ENCODE measurements at places on chromosomes 2 and 18.

GRCh38 chr18:47996091-47996541 lies 65.7 kb upstream of the SMAD2 start:
- ATAC-seq = no peak

GRCh38 chr2:12807907-12808810 lies 91.4 kb downstream of the TRIB2 start:
- ATAC-seq = no peak

DNA sequence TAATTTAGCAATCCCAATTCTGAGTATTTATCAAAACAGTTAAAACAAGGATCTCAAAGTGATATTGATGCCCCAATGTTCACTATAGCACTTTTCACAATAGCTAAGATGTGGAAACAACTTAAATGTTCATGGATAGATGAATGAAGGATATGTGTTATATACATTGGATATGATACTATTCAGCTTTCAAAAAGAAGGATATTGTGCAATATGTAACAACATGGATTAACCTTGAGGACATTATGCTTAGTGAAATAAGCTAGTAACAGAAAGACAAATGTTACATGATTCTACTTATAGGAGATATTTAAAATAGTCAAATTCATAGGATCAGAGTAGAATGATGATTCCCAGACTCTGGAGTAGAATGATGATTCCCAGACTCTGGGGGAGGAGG lies 78.0 kb downstream of the INSIG2 start:
- no peak for ATAC-seq

- no peak for ATAC-seq
Observed at GRCh38 chr2:196247114-196247975, 76.0 kb upstream of the STK17B start.

DNA sequence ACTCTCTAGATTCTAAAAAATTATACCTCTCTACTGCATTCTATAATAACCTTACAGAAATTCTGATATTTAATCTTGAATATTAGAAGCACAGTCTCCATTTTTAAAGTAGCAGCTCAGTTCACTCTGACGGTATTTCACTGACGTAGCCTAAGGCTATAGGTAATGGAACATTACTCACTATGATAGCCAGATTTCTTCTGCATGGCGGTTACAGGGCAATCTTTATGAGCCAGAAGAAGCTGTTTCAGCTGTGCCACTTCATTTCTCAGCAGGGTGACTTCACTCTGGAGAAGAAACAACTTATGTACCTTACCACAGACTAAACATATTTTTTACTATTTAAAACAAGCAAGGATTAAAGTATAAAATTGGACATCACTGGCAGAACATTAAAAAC lies 75.3 kb upstream of the CHN1 start:
- no peak for ATAC-seq

- ATAC-seq = no peak
Observed at GRCh38 chr18:77528872-77529271, 279.2 kb downstream of the GALR1 start.

GRCh38 chr2:60867007-60867406 lies 14.4 kb upstream of the REL start:
- no peak for ATAC-seq

DNA sequence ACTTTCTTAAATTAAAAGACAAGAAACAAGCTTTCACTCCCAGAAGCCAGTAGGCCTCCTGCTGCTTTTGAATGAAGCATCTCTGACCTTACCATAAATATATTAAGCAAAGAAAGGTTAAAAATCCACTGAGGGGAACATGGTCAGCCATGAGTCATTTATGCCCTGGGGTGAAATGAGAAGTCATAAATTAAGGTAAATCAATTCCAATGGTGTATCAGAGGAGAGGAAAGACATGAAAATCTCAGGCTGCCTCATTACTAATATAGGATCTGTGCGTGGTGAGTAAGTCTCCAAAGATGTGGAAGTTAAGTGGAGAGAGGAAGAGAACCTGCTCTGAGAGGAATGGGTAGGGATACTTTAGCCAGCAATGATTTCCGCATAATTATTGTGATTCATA lies 292.3 kb upstream of the CHAC2 start:
- ATAC-seq = peak; percentile 71

GRCh38 chr2:240386326-240386725 lies 49.1 kb upstream of the GPC1 start:
- ATAC-seq = no peak

- no peak for ATAC-seq
Observed at GRCh38 chr2:5588601-5589000, 103.6 kb upstream of the SOX11 start.

- no peak for ATAC-seq
Observed at GRCh38 chr2:209644842-209645241, 126.8 kb upstream of the UNC80 start.

- ATAC-seq = no peak
Observed at GRCh38 chr18:3368193-3368592, 81.8 kb upstream of the TGIF1 start.

GRCh38 chr18:62282188-62282629 lies 42.9 kb upstream of the TNFRSF11A start:
- no peak for ATAC-seq

DNA sequence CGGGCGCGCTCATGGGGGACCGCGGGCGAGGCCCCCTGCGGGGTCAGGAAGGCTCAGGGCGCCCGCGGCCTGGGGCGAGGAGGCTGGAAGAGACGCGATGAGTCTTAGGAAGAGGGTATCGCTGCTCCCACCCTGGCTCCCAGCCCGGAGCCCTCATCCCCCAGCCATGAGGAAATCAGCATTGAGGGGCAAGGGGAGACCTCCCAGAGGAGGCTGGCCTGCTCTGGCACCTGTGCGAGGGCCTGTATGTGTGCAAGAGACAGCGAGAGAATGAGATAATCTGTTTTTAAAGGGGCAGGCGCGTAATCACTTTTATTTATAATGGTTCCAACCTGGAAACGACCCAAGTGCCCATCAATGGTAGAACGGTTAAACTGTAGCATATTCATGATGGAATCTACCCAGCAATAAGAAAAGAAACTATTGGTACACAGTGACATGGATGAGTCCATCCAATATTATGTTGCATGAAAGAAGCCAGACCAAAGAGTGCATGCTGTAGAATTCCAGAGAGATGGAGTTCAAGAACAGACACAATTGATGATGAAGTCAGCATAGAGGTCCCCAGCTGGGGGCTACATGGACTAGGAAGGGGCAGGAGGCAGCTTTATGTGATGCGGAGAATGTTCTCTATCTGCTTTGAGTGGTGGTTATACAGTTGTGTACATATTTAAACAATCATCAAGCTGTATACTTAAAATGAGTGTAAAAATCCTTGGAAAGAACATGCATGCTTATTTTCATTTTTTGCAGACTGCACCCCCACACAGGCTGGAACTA lies 14.4 kb downstream of the FBXO41 start:
- no peak for ATAC-seq

DNA sequence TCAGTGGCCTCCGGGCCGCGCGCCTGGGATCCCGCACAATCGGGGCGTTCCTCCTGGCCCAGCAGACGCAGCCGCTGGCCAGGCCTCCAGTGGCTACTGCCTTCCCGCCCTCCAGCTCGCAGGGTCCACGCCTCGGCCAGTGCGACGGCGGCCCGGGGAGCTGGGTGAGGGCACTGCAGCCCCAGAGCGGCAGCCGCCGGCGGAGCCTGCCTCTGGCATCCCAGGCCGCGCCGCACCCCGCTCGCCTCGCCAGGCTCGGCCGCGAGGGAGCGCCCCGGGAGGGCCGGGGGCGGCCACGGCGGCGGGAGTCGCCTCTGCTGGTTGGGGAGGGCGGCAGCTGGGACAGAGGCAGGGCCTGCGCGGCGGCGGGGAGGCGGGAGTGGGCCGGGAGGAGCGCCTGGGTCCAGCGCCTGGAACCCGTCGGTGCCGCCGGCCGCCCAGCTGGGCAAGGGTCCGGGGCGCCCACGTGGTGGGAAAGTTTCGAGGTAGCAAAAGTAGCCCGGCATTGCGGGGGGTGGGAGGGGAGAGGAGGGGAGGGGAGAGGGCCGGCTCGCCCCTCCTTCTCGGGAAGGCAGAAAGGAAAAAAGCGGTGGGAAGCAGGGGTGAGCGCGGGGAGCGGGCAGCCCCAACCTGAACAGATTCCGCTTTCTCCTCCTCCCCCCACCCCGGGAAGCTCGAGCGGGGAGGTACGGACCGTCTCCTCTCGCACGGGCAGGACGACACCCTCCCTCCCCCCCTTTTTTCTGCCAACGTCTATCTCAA lies 1.5 kb upstream of the INHBB start:
- ATAC-seq = peak; percentile 34

- no peak for ATAC-seq
Observed at GRCh38 chr2:14827226-14828023, 194.9 kb downstream of the LRATD1 start.

DNA sequence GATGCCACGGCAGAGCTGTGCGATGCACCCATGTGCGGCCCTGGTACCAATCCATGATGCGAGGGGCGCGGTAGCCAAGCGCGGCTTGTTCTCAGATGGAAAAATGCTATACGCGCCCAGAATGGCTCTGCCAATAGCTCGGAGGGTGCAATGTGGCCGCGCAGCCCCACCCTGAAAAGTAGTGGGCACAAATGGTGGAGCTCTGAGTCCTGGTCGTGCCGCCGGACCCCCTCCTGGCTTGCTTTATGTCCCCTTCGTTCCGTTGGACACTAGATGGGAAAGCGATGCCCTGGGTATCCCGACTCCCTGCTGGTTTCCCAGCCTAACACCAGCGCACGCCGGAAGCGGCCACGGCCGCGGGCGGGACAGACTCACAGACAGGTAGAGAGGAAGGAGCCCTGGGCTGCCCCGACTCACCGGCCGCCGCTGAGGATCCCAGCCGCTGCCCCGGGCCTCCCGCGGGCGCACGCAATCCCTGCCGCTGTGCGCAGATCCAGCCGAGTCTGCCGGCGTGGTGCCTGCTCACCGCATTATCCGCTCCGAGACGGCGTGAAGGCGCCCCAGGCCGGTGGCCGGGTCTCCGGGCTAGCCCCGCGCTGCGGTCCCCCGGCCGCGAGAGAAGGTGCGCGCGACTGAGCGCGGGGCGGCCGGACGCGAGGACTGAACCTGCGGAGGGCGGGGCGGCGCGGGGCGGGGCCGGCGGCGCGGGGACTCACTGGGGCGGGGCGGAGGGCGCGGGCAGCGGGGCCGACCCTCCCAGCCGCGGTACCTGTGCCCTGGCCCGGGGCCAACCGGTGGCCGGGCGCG lies at the start of gene CDC42EP3:
Gene CDC42EP3 (minus strand): TSS at position 634 of the 807 bp plus-strand sequence. CDS start 25,055 bp downstream, outside the sequence.
- peak; percentile 55 for ATAC-seq

- peak; percentile 81 for ATAC-seq
Observed at GRCh38 chr2:182866461-182867406, at the start of gene FRZB. Gene FRZB (minus strand): TSS chr2:182866637. CDS start chr2:182866552, 85 bp downstream.

- no peak for ATAC-seq
Observed at GRCh38 chr2:236682651-236683422, 113.2 kb downstream of the ACKR3 start.

DNA sequence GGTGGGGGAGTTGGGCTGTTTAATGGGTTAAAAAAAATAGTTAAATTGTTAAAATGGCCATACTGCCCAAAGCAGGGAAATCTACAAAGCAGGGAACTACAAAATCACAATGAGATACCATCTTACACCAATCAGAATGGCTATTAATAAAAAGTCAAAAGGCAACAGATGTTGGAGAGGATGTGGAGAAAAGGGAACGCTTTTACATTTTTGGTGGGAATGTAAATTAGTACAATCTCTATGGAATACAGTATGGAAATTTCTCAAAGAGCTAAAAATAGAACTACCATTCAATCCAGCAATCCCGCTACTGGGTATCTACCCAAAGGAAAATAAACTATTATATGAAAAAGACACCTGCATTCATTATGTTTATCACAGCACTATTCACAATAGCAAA lies 27.1 kb downstream of the CLHC1 start:
- ATAC-seq = peak; percentile 36

GRCh38 chr2:4553241-4553640 lies 849.9 kb downstream of the DCDC2C start:
- ATAC-seq = no peak

DNA sequence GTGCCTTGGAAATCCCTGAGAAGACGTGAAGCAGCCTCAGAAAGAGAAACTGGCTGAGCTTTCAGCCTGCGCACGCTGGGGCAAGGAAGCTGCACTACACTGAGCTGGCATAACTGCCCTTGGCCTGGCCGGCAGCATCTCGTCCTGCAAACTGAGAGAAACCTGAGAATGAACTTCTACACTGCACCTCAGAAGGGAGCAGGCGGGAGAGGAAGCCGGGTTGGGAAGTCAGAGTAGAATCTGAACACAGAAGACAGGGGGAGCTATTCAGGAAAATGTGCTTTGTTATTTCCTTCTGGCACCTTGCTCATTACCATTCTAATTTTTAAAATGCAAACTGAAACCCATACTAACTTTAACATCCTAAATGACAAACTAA lies 70.9 kb downstream of the ZEB2 start:
- peak; percentile 43 for ATAC-seq

DNA sequence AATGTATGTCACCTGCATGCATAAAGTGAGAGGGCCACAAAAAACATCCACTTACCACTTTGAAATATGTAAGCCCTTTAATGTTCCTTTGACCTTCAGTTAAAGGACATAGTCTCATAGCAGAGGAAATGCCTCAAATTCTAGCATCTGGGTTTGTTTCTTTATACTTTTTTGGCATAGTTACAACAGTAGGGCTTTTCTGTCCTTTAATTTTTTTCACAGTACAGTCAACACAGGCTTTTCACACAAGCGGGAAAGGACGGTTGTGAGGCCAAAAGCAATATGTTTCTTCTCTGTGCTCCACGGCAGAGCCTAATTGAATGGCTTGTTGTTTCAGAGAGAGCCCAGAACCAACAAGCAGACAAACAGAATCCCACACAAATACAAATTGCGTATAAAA lies 57.6 kb downstream of the CRIM1 start:
- peak; percentile 34 for ATAC-seq

- ATAC-seq = peak; percentile 58
Observed at GRCh38 chr2:45699032-45699658, 47.7 kb downstream of the PRKCE start.

- peak; percentile 76 for ATAC-seq
Observed at GRCh38 chr2:72278046-72278445, 130.4 kb upstream of the CYP26B1 start.

DNA sequence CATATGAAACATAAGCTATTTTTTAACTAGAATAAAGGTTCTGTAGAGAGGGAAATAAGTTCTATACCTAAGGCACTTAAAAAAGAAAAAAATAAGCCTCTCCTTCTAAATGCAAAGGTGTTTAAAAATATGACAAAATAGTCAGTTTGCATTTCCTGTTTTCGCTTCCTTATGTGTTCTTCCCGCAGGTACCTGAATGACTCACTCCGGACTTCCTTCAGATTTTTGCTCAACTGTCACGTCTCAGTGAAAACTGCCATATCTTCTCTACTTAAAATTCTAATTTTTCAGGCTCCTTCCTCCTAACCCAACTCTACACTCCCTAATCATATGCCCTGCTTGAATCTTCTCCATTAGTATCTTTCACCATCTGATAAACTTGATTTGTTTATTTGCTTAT lies 1333.1 kb downstream of the LRP1B start:
- ATAC-seq = no peak

GRCh38 chr18:34431042-34431441 lies 206.3 kb upstream of the NOL4 start:
- no peak for ATAC-seq

- peak; percentile 97 for ATAC-seq
Observed at GRCh38 chr18:41745166-41746049, 209.6 kb upstream of the PIK3C3 start.

- no peak for ATAC-seq
Observed at GRCh38 chr2:192379736-192380135, 185.0 kb upstream of the TMEFF2 start.

Data from motor neuron (in vitro differentiated cells).